ENCODE measurements at places on chromosomes 12 and 14.

DNA sequence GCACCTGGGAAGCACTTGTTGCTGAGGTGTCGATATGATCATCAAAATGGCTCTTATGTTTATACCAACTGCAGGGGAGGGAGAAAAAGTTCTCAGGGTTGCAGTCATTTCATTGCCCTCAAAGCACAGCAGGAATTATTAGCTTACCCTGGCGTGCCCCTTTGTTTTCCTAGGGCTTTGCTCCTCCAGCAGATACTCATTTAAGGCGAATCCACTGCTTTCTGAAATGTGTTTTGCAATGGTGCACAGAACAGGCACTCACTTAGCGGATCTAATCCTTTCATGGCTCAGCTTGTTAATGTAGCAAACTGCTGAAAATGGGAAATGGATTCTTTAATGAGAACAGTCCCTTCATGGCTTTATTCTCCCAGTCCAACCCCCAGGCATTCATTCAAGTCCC lies 76.7 kb downstream of the NKX2-1 start:
- DNase-seq, result no peak

DNA sequence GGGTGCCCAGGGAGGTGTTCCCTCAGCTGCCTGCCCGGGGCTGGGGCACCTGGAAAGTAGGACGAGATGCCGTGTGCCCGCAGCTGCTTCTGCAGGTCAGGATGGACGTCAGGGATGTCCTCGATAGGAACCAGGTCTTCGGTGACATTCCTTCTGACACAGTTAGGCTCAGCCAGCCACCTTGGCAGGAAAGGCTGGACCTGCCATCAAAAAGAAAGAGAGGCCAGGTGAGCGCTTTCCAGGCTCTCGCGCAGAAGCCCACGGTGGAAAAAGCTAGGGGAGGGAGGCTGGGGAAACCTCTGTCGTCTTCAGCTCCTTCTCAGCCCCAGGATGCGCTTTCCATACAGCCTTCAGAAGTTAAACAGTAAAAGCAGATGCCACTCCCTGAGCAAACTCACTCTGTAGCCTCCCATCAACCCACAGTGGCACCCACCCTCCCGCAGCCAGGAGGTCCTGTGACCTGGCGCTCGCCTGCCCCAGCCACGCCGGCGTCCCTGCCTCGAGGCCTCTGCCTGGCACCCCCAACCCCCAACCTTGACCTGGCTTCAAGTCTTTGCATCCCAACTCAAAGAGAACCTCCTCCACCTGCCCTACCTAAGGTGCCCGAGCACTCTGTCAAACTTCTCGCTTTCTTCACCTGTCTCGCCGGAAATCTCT lies 1.3 kb downstream of the DDX51 start:
- no peak for DNase-seq

DNA sequence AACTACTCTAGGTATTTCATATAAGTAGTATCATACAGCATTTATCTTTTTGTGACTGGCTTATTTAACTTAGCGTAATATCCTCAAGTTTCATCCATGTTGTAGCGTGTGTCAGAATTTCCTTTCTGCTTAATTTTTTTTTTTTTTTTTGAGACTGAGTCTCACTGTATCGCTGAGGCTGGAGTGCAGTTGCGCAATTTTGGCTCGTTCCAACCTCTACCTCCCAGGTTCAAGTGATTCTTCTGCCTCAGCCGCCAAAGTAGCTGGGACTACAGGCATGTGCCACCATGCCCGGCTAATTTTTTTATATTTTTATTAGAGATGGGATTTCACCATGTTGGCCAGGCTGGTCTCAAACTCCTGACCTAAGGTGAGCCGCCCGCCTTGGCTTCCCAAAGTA lies 28.9 kb downstream of the PNMA1 start:
- no peak for DNase-seq

- DNase-seq, result no peak
Observed at GRCh38 chr12:52248541-52249461, 15.8 kb downstream of the KRT7 start.

- no peak for DNase-seq
Observed at GRCh38 chr14:80150301-80150700, 61.0 kb downstream of the DIO2 start.

DNA sequence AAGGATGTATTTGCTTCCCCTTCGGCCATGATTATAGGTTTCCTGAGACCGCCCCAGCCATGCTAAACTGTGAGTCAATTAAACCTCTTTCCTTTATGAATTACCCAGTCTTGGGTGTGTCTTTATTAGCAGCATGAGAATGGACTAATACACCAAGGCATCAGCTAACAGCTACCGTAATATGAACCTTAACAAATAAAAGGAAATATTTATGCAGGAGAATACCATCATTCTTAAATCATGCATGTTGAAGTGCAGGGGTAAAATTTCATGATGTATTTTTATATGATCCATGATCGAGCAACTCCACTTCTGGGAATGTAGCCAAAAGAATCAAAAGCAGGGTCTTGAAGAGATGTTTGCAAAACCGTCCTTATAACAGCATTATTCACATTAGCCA lies 379.0 kb downstream of the NPAS3 start:
- DNase-seq, result no peak

DNA sequence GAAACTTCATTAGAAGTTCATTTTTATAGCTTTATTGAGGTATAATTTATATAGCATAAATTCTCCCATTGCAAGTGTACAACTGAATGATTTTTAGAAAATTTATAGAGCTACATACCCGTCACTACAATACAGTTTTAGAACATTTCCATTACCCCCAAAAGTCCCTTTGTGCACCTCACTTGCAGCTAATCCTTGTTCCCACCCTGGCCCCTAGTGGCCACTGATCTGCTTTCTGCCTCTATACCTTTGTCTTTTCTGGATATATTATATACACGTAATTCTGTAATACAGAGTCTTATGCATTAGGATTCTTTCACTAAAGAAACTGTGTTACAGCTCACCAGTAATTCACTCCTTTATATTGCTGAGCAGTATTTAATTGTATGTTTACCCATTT lies 145.1 kb upstream of the DIO2 start:
- DNase-seq, result no peak

- no peak for DNase-seq
Observed at GRCh38 chr14:96206461-96206860, 1.8 kb downstream of the BDKRB2 start.

DNA sequence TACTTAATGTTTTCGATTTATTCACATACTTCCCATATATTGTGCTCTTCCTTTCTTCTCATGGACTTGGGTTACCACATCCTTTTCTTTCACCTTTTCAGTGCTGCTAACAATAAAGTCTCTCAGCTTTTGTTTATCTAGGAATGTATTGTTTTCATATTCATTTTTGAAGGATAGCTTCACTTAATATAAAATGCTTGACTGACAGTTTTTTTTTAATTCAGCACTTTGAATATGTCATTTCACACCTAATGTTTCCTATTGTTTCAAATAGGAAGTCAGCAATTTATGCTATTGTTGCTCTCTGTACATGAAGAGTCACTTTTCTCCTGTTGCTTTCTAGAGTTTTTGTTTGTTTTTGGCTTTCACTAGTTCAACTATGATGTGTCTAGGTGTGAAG lies 738.3 kb upstream of the STXBP6 start:
- no peak for DNase-seq

DNA sequence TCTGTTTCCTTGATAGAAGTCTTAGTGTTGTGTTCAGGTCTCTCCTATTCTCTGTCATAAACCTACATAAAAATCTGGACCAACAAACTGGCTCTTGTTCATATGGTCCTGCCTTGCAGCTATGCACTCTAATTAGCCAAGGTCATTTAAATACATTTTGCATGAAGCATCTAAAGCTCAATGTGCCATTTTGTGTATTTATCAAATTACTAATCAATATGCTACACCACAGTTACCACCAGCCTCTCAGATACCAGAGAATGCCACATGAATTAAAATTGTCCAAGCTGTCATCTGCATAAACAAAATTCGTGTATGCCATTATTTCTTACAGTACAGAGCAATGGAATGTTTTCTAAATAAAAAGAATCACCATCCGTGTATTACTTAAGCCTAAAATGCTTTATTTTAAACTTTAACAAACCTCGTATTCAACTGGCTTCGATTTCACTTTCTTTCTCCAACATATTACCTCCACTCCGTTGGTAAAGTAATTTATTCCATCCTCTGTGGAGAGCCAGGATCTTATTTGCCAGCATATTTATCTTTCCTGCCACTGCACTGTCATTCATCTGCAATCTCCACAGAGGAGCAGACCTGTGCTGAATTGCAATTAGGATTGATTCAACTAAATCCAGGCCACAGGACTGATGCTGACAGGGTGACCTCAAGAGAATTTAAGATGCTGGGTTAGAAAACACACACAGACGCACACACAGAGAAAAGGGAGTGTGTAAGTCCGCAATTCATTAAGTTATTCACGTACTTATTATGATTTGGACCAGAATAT lies 284.1 kb upstream of the FOXG1 start:
- DNase-seq, result no peak

- DNase-seq, result no peak
Observed at GRCh38 chr14:57501039-57501557, 7.4 kb upstream of the CCDC198 start.

DNA sequence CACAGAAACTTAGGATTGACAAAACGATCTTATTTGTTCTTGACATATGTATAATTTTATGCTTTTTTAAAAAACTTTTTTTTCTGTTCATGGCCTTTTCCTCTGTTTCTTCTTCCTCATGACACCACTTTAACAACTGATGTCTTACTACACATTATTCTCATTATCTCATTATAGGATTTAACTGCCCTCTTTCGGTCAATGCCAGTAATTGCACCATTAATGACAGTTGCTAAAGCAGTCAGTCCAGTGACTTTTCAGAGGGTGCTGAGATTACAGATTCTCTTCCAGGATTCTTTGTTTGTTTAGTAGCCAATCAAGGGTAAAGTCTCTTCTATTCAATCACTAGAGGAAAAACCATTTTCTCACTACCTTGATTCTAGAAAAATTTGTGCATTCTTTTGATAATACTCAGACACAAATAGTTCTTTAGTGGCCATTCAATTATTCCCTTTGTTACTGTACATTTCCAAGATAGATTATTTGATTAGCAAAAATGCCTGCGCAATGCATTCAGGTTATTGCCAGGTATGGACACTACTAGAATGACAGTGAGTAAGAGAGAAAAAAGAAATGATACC lies 50.1 kb downstream of the KLRG1 start:
- peak; percentile 62 for DNase-seq

DNA sequence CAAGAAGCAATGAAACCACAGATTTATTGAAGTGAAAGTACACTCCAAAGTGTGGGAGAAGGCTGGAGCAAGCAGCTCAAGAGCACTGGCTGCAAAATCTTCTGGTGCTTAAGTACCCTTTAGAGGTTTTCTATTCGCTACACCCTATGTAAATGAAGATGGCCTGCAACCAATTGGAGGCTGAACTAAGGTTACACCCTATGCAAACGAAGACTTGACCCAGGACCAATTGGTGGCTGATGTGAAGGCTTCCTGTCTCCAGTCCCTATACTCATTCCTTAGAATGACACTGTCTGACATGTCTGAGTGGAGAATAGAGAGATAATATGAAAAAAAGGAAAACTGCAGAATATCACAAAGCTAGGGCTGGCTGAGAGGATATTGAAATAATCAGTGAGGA lies 57.2 kb downstream of the ALG10B start:
- DNase-seq, result no peak

DNA sequence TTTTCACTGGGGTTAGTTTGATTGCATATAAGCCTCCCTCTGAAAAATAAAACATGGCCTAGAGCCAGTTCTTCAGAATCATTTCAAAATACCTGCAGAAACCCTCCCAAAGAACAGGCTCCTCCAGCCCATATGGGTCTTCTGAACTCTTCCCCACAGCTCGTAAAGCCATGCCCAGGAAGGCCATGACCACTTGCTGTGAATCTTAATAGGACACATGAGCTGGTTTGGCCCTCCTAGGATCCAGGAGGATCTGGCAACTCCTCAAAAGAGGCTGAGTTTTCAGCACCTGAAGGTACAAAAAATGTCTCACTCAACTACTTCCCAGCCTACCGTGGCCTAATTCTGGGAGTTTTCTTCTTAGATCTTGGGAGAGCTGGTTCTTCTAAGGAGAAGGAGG lies 2.4 kb downstream of the MYBPC1 start:
- DNase-seq, result no peak

- DNase-seq, result no peak
Observed at GRCh38 chr12:66423266-66423665, 121.0 kb downstream of the HELB start.

DNA sequence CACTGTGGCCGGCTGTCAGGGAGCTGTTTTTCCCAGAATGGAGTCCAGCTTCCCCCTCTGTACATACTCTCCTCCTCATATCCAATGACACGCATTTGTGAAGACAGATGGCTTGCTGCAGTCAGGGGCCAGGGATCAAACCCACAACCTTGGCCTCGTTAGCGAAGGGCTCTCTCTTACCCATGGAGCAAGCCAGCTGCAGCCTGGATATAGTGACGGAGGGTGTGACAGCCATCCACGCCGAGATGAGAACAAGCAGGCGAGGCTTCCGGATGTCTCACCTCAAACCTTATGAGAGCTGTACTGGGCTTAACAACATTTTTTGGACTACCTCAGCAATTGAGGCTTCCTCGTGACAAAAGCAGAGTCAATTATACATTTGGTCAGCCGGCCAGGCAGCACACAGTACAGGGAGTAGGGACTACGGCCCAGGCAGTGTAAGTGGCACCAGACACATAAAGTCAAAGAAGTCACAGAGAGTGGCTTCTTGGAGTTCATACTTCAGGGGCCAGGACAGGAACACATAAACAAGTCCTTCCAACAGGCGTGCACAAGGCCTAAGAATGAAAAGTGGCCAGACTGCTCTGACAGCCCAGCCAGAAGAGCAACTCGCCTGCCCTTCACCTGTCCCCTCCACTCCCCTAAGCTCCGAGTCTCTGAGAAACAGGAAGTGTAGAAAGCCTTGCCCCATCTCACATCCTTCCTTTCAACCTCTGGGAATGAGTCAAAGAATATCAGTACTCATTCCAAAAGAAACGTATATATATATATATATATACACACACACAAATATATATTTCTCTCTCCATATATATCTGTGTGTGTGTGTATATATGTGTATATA lies 115.1 kb downstream of the TTC7B start:
- peak; percentile 49 for DNase-seq

- DNase-seq, result peak; percentile 91
Observed at GRCh38 chr12:108616941-108617858, 16.5 kb downstream of the SELPLG start.

- no peak for DNase-seq
Observed at GRCh38 chr14:59429790-59430189, 35.4 kb downstream of the GPR135 start.

- no peak for DNase-seq
Observed at GRCh38 chr14:34741840-34742239, 27.4 kb upstream of the CFL2 start.

DNA sequence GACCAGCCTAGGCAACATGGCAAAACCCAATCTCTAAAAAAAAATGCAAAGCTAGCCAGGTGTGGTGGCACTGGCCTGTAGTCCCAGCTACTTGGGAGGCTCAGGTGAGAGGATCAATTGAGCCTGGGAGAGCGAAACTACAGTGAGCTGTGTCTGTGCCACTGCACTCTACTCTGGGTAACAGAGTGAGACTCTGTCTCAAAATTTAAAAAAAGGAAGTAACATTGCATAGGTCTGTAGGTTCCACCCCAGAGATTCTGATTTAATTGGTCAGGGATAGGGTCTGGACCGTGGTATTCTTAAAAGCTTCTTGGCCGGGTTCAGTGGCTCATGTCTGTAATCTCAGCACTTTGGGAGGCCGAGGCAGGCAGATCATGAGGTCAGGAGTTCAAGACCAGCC lies 26.2 kb downstream of the ZC2HC1C start:
- DNase-seq, result no peak

- no peak for DNase-seq
Observed at GRCh38 chr14:33357225-33358010, 418.7 kb downstream of the NPAS3 start.

All from activated CD4-positive, alpha-beta T cell treated with anti-CD3 and anti-CD28 coated beads, Interleukin-10, Interleukin-2, amounts not matched to agents 100 ng/mL and 50 ng/mL, durations not matched to agents 16 hours and 8 hours (primary cell).